ENCODE measurements at places on chromosomes 2 and 18.
A peak's percentile ranks its signal among the peaks of the same experiment; 100 is the strongest.

DNA sequence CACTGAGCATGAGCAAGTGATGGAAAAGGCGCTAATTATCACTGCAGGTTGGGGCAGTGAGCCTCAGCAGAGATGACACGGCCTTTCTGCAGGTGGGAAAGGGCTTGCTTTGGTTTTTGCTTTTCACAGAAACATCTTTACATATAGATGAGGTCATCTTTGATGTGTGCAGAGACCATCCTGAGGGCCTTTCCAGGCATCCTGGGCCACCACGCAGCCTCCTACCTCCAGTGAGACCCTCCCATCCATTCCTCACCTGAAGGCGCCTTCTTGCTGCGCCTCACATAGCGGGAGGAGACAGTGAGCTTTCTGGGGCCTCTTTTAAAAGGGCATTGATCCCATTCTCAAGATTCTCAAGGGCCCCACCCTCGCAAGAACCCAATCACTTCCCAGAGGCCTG, 235.3 kb upstream of the RAB6C start:
- DNase-seq: no peak

DNA sequence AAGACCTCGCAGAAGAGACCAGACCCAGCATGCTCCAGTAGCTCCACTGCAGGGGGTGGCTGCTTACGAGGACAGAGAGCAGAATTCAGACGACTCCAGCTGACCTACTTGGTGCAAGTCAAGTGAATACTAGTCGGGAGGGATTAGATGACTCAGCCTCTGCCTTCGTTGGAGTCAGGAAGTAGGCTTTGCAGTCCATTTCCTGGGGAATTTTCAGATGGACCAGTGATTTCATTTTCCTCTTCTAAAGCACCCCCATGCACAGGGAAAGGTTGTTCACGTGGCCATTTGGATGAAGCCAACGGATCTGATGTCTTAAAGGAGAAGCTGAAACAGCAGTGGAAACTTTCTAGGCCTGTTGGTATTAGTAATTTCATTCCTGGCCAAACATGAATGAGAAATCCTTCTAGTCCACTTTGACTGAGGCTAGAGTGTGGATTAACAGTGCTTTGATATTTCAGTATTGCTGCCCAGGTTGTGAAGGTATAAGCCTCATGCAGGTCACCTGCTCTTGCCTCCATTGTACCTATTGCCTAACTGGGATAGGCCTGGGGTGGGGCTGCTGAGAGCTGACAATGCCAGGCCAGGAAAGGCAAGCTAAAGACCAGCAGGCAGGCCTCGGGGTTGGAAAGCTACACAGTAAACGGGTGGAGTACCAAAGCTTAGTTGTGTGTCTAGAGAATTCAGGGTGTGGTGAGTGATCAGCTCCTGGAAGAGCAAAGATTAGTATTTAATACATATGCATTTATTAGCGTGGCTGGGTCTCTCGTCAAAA, 117.6 kb upstream of the FOSL2 start:
- DNase-seq: no peak

DNA sequence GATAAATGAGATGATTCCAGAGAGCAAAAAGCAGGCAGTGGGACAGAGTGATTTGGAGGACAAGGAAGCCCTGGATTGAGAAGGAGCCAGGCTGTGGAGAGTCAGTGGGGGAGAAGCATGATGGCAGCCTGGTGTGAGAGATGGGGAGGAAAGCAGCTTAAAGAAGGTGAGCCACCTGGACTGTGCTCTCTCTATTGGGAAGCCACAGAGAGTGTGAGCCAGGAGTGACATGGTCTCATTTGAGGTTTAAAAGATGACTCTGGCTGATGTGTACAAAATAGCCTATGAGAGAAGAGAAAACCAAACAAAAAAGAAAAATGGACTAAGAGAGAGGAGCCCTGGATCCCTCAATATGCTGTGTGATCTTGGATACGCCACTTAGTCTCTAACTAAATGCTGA, 12.9 kb upstream of the EPAS1 start:
- DNase-seq: no peak

DNA sequence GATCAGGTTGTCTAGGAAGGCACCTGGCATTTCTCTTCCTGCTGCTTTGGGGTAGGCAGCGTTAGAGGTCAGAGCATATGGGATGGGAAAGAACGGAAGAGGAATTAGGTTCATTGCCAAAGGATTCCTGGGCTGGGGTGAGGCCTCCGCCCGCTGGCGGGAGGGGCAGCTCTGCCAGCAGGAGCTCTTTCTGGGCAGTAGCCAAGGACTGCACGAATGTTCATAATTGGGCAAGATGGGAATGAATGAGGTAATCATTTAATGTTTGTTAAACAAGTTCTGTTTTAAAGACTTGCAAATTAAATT, 253.9 kb downstream of the AGAP1 start:
- no peak for DNase-seq

DNA sequence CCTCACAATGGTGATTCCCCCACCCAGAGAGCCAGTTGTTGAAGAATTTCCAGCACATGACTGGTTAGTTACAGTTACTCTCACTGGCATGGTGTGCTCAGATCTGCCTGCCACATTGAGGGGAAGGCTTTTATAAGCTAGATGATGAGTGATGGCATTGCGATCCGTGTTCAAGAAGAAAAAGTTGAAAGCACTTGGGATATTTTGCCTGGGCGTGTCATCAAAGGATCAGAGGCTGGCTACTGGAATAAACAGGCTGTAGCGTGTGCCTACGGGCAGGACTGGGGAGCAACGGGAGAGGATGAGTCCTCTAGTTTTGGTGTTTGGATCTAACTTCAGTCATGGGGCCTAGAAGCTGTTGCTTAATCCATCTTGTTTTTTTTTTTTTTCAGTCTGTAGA, 175.0 kb downstream of the SETBP1 start:
- DNase-seq: no peak

GRCh38 chr18:75324686-75325257, 102.7 kb downstream of the SMIM21 start:
- DNase-seq: no peak

DNA sequence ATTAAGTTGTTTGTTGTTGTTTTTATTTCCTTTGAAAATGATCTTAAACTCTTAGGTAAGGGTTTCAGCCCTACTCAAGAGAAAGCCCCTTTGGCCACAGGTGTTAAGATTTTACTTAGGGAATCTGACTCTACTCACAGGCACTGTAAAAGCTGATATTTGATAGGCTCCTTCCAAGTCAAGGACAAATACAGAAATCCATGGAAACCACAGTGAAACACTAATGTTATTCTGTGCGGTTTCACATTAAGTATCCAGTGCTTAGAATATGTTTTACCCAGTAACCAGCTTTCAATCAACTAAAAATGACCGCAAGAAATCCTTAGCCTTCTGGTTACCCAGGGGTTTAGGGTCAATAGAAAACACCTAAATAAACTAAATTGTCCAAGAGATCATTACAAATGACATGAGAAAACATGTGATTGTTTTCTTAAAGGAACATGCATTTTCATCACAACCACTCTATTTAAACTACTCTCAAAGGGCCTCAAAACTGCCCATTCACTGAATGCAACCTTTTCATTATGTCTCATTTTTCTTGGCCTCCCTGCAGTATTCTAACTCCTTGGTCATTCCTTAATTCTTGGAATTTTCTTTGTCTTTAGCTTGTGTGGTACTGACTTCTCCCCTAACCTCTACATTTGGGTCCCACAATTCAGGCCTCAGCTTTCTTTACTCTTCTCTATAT, 56.0 kb downstream of the CDH2 start:
- DNase-seq: no peak

GRCh38 chr2:241417626-241418025, 61.5 kb downstream of the FARP2 start:
- DNase-seq: peak; percentile 26

GRCh38 chr2:151297882-151298281, 8.4 kb upstream of the NMI start:
- no peak for DNase-seq

DNA sequence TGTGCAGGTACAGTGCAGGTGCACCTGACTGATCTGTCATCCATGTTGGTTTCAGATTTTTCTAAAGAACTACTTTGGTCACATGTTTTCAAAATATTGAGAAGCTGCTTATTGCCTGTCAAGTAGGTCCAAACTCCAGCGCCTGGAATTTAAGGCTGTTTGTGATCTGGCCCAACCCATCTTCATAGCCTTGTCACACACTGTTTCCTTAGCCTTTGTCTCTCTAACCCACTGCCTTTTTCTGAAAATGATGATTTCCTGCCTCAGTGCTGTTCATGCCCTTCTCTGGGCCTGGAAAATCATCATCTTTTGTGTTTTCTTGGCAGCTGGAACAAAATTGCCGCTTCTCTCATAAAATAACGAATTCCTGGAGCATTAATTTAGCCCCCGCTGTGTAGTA, 7.2 kb downstream of the LIMS1 start:
- DNase-seq: no peak

- DNase-seq: no peak
Measured at GRCh38 chr2:195343942-195344530, 313.0 kb upstream of the SLC39A10 start.

GRCh38 chr2:439077-439476, 151.2 kb upstream of the ALKAL2 start:
- DNase-seq: no peak

DNA sequence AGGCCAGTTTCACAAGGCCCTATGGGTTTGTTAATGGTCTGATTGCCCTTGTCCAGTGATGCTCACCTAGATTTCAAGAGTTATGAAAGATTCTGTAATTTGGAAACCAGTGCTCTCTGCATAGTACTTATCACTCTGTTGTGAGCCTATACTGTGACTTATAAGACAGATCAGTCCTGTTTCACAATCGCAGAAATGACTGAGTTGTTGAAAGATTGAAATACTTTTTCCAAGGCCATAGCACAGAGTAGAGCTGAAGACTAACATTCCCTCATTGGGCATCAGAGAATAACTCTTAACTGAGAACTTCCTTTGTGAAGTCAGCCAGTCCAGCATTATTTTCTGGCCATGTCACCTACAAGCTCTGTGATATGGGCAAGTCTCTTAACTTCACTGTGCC, 44.0 kb downstream of the CCDC85A start:
- no peak for DNase-seq

GRCh38 chr18:48835745-48836170, 115.0 kb downstream of the SMAD7 start:
- no peak for DNase-seq

DNA sequence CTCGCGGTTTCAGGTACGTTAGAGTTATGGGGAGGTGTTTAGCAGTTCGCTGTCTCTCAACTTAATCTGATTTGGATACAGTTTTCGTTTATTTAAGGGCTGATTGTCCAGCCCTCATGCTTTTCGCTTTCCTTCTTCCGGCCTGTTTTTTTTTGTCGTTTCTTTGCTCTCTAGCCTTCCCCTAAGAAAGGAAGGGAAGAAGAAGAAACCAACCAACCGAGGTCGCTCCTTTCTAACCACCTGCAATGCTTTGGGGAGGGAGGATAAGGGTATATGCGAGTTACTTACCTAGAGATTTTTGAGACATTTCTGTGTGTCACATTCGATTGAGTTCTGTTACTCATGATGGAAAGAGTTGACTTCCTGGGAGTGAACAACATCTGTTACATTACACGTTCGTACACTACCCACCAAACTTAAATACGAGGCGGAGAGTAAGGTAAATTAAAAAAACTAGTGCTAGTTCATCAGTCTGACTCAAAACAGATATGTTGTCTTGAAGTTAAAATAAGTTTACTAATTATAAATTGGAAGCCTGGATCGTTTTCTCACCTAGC, 918 bp downstream of the EIF5B start:
- DNase-seq: no peak

GRCh38 chr2:127061375-127062273, 45.3 kb downstream of the BIN1 start:
- no peak for DNase-seq

GRCh38 chr2:183057333-183057985, 19.2 kb upstream of the NCKAP1 start:
- no peak for DNase-seq

DNA sequence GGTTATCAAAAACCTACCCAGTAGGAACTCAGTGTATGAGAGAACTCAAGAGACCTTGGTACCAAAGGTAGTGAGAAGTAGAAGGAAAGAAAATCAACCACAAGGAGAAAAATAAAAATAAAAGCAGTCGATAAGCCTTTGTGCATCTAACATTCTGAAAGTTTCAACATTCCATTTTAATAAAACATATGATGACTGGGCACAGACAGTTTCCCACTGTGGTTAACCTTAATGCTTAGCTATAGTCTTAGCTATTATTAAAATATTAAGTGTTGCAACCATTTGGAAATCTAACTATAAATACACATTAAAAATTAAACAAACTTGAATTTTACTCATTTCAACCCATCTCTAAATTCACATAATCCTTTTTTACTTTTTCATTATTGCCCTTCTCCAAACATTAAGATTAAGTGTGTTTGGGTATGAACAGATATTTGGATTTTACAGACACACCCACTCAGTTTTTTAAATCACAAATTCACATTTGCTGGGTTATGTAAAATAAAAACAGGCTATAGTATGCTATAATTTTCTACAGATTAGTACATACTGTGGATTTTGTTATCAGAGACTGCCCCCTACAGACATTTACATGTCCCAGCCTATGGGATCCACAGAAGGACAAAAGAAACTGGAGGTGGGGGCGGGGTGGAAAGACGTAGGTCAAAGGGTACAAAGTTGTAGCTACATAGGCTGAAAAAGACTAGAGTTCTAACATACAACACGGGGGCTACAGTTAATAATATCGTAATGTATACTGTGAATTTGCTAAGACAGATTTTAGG, 32.8 kb downstream of the SRBD1 start:
- DNase-seq: no peak

GRCh38 chr18:79600596-79600995, 79.0 kb upstream of the CTDP1 start:
- no peak for DNase-seq

- no peak for DNase-seq
Measured at GRCh38 chr2:206792645-206793044, 27.2 kb downstream of the FASTKD2 start.

DNA sequence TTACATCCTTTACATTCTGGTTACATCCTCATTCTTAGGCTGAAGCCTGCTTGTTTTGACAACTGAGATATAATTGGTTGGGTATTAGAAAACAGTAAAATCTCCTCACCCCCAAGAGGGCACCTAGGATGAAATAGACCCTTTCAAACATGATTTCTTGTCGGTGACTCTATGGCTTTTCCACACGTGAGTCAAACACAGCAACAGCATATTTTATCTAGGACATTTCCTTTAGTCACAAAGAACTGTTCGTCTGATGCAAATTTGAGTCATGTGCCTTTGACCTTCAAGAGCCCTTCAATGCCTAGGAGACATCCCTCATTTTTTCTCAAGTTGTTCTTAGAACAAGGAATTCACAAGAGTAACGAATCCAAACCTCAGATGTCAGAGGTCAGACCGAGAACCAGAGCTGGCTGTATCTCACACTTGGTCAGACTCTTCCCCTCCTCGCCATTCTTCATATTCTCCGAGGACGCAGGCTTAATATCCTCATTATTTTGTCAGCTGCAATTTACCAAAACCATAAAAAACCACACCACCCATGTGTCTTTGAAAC, 60.5 kb upstream of the ALKAL2 start:
- DNase-seq: no peak

DNA sequence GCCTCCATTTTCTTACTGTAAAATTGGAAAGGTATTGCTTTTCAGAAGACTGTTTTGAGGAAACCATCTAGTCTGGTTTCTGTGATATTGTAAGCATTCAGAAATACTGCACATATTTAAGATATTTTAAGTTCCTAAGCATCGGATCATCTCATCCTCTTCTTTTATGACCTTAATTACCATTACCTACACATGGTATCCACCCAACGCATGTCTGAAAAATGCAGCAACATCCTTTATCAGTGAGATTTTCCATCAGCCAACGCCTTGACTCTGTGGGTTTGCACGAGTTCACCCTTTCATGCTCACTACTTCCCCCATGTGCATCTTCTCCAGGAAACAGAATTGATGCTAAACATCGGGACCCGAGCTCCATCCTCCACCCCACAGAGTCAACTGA, 84.3 kb downstream of the COL4A4 start:
- DNase-seq: no peak

Measured in hypothalamus (tissue), 51 donors.